ENCODE measurements at places on chromosomes 12 and 14.

DNA sequence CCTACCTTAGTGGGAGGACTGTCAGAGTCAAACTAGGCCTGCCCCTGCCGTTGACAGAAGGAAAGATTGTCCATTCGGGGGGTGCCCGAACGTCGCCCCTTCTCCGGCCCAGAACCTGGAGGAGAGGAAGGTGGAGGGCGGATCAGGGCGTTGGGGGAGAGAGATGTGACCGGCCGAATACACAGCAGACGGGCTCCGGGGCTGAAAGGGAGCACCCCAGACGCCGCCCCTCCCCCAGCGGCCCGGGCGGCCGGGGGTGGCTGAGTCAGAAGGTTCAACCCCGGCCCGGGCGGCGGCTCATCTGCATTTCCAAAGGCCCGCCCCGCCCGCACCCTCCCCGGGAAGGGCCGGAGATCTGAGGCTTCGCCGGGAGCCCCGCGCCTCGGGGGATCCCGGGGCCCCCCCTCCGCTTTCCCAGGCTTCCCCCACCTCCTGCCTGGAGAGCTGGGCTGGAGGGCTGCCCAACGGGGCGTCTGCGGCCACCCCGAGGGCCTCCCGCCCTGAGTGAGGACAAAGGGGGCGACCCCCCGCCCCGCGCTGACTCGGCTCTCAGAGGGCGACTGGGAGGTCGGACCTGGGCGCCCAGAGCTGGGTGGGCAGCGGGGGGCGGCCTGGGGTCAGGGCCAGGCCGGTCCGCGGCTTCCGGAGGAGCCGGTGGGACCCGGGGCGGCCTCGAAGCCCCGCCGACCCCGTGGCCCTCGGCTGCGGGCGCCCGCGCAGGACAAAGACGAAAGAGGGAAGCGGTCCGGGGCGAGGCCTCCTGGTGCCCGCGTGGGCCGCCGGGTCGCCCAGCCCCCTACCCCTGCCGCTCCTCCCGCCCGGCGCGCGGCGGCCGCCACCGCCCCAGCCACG lies 3.7 kb upstream of the SETD1B start:
- no peak for DNase-seq

- DNase-seq: no peak
These were observed 22.5 kb upstream of the WSCD2 start for GRCh38 chr12:108106599-108106998.

DNA sequence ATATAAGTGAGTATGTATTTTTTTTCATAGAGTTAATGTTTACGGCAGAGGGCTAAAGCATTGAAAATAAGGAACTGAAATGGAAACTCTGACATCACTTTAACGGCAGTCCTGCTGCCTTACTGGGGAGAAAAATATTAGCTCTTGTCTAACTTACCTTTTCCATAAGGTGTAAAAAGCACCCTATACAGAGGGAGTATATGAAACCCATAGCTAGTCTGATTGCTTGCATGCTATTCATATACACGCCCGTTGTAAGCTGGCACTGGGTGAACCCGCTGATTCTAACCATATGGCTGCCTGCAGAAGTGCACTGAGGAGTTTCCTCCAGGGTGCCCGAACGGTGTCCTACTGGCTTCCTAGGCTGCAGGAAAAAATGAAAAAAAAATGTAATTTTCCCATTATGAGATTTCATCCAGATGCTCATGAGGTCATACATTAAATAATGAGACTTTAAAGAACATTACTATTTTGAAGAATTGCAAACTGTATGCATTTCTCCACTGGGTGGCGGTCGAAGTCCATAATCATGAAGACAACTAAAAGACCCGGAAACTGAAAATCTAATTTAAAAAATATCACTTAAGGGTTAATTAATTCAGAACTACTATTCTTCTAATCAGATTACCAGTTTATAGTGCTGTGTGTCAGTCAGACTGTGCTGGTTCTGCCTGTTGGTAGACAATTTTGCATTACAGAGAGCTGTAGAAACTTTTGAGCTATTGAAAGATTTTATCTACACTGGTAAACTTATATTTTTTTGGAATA lies 144.7 kb downstream of the ALX1 start:
- no peak for DNase-seq

DNA sequence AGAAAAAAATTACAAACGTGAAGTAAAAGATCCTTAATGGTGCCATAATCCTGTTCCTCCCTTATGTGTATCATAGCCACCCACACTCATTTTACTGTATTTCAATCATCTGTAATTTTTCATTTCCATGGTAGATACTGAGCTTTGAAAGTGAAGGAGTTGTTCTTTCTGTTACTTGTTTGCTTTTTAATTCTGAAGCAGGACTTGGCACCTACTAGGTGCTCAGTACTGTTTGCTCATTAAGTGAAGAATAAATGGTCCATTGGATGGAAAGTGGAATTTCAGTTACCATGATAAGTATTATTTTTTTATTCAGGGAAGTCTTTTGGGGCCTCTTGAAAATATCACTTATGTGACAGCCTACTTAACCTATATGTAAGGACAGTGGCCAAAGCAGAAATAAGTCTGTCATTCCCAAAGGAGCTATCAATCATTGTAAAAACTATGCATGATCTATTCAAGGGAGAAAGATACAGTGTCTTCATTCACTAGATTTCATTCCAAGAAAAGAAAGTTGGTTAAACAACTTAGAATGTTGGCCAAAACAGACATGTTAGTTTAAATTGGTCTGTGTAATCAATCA lies 1244.4 kb upstream of the SEL1L start:
- DNase-seq: no peak

GRCh38 chr12:14828892-14829291 lies 14.4 kb downstream of the ART4 start:
- no peak for DNase-seq

DNA sequence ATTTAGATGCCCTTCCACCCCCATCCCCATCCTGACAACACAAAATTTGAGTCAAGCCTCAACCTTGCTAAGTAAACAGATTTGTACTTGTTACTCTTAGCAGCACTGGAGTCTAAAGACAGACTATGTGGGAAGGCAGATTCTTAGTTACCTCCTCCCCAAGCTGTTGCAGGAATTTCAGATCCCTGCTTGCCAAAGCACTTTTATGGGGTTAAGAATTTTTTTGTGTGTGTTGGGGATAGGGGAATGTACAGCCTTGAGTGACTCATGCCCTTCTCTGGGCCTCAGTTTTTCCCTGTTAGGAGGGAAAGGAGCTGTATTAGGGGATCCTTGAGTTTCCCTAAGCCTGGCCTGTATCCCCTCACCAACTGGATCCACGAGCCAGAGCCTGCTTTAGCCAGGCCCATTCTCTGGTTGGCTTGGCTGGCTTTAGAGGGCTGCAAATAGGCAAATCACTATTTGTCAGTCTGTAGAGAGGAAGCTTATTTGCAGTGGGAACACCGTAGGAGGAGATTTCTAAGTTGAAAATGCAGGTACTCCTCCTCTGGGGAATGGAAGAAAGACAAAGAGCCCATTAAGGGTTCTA lies 27.7 kb upstream of the RNU6-8 start:
- DNase-seq: no peak

GRCh38 chr14:85581691-85582090 lies 51.7 kb downstream of the FLRT2 start:
- no peak for DNase-seq

DNA sequence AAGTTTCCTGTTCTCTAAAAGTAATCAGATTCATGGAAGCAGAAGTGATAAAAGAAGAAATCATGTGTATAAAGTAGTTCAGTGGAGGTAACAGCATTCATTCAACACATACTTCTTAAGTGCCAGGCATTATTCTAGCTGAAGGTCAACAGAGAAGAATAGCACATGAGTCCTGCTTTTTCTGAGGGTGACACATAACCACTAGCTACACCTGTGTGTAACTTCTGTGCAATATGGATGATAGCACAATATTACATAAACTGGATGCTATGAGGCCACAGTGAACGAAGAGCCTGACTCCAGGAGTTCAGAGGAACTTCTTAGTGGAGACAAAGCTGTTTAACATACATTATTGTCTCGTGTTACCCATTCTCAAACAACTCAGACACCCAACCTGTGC lies 114.3 kb upstream of the PCED1B start:
- no peak for DNase-seq

- no peak for DNase-seq
These were observed 613 bp downstream of the ARHGEF40 start for GRCh38 chr14:21070610-21071224.

DNA sequence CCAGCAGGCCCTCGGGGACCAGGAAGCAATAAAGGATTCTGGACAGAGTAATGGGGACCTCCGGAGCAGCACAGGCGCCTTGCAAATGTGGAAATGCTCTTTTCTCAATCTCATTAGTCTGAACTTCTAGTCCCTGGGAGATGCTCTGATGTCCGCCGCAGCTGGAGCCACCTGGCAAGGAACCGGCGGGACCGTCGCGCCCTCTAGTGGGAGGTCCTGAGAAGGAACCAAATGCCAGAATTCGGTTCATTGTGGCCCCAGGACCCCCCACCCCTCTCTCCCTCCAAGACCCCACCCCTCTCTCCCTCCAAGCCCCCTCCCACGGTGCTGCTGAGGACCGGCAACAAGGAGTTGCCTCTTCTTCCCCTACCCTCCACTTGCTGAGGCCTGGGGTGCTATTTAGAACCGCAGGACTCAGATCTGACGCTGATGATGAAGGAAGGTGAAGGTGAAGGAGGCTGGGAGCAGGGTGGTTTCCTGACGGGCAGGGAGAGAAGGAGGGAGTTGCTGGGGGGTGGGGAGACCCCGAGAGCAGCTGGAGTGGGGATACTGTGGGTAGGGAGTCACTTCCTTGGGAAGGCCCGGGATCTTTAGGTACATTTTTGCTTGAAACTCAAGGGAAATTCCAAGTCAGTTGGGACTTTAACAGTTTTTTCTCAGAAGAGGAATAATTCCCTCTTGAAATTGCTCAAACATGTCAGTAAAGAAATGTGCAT lies 42.5 kb downstream of the SMIM41 start:
- DNase-seq: no peak

GRCh38 chr14:77991128-77991772 lies 178.9 kb upstream of the NRXN3 start:
- DNase-seq: no peak

GRCh38 chr12:67939611-67940010 lies 49.6 kb upstream of the IFNG-AS1 start:
- DNase-seq: no peak

All from cerebellar nuclear complex (tissue), 1 donor.